ENCODE measurements at places on chromosomes 12 and 14.

DNA sequence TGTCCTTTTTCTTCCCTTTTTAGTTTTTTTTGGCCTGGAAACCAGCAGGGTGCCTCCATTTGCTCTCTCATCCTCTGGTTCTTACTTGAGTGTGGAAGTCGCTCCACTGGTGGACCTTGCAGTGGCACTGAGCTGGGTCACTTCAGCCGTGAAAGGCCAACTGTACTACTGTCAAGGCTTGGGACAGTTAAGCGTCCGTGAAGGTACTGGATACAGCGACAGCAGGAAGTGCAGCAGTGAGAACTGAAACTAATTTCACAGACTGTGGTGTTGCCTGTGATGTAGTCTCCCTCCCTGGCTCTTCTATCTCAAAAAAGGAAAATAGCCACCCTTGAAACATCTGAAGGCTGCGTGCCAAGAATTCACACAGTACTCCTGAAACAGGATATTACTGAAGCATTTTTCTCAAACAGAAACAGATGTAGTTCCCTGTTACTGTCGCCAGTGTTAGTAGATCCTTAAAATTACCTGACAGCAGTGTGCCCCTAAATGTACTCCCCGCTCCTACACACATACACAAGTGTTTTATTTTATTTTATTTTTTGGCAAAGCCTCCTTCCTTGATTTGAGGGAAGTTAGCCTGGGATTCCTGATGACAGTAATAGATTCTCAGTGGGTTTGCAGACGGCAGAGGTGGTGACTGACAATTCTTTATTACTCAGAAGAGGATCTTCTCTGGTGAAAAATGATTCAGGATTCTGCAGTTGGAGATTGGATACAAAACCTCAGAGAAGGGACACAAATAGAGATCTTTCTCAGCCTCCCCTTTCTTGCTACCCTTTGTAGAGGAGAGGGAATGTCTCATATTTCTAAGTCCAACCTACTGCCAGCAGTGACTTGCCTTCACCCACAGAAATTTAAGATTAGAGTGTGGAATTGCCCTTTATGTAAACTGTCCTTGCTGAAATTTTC lies 4.4 kb downstream of the SUSD6 start:
- DNase-seq = no peak
- H3K27ac ChIP-seq = no peak overlapping the region
- no peaks in the 10 kb centered on the region for H3K36me3 ChIP-seq
- H3K4me3 ChIP-seq = no peak overlapping the region
- peaks cover 22% of the 10 kb centered on the region for H3K4me1 ChIP-seq

- peaks cover 15% of the 10 kb centered on the region for H3K4me1 ChIP-seq
- H3K27ac ChIP-seq = no peak overlapping the region
- H3K27me3 ChIP-seq = no peaks in the 10 kb centered on the region
- no peak overlapping the region for H3K4me3 ChIP-seq
Observed at GRCh38 chr12:124080649-124081048, 107.6 kb downstream of the ZNF664 start.

- H3K4me3 ChIP-seq = no peak overlapping the region
- DNase-seq = no peak
- H3K27ac ChIP-seq = no peak overlapping the region
- H3K27me3 ChIP-seq = no peaks in the 10 kb centered on the region
- no peaks in the 10 kb centered on the region for H3K36me3 ChIP-seq
Observed at GRCh38 chr12:30691122-30691879, 4.4 kb downstream of the IPO8 start.

- DNase-seq = no peak
- H3K4me3 ChIP-seq = no peak overlapping the region
- H3K27me3 ChIP-seq = no peaks in the 10 kb centered on the region
- H3K4me1 ChIP-seq = peaks cover 31% of the 10 kb centered on the region
- H3K27ac ChIP-seq = no peak overlapping the region
- H3K36me3 ChIP-seq = no peaks in the 10 kb centered on the region
Observed at GRCh38 chr12:89970722-89971121, 262.1 kb upstream of the ATP2B1 start.

DNA sequence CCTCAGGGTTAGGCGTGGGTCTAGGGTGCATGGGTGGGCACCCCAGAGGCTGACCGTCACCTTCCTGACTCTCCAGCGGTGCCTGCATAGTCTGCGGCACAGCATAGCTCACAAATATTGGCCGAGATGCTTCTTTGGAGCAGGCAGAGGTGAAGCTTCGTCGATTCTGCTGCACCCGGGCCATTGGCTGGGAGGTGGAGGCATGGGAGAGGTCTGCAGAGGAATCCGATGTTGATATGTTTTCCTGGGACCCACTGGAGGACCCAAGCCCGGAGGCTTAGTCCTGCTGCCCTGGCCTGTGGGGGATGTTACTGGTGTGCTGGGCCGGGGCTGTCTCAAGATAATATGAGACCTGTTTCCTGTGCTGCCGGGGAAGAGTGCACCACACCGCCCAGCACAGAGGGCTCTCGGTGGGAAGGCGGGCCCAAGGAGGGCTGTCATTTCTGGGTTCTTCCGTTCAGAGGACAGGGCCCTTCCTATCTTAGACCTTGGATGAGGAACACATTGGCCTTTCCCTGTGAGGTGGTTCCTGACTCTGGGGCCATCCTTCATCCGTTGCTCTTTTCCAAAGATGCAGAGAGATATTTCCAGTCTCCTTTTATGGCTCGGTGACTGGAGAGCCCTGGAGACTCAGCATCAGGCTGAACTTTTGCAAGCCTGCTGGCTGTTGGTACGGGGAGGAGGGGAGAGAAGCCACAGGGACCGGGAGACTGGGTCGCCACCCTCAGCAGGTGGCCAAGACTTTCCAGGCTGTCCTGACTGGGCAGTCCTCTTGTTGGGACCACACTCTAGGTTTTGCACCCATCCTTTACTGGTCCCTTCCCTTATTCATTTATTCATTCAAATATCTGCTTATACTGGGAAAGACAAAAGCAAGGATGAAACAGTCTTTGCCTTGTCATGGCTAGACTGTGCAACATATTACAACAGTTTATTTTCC lies 143.5 kb downstream of the TSPAN9 start:
- no peaks in the 10 kb centered on the region for H3K36me3 ChIP-seq
- H3K27me3 ChIP-seq = no peaks in the 10 kb centered on the region
- no peak overlapping the region for H3K4me3 ChIP-seq
- no peak overlapping the region for H3K27ac ChIP-seq
- no peaks in the 10 kb centered on the region for H3K4me1 ChIP-seq

GRCh38 chr12:56261503-56262232 lies 3.5 kb upstream of the ANKRD52 start:
- no peak overlapping the region for H3K4me3 ChIP-seq
- H3K4me1 ChIP-seq = peaks cover 38% of the 10 kb centered on the region
- peak; percentile 82 for DNase-seq
- no peaks in the 10 kb centered on the region for H3K36me3 ChIP-seq

DNA sequence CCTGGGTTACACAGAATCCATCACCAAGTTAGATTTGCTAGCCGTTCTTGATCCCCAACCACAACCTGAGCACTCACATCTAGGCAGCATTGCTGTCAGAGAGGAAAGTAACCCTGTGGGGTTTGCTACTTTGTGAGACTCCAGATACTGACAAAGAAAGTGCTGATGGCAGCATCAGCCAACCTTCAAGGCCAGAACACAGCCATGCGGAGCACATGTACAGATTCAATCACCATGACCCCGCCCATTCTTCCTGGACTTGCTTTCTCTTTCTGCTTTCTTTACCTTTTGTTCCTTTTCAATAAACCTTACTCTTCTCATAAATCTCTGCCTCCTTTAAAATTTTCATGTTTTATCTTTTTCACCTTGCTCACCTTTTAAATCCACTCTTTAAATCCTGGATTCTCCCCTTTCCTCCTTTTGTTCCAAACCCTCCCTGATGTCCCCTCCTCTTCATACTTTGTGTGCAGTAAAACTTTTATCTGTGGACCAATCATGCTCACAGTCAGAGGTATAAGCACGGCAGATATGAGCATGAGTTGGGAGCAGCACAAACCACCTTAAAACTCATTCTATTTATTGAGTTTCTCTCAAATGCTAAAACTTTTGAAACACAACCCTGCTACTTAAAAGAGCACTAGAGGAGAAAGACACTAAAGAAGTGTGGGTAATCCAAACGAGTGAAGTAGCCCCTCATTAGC lies 21.9 kb upstream of the CERS5 start:
- H3K27me3 ChIP-seq = no peaks in the 10 kb centered on the region
- no peak overlapping the region for H3K27ac ChIP-seq
- no peak overlapping the region for H3K4me3 ChIP-seq
- DNase-seq = no peak
- H3K36me3 ChIP-seq = no peaks in the 10 kb centered on the region

GRCh38 chr12:54294152-54294952 lies 6.5 kb downstream of the NFE2 start:
- H3K27me3 ChIP-seq = no peaks in the 10 kb centered on the region
- 0 out of 2 replicates have a peak, but pooled peaks cover 7% of the 10 kb centered on the region for H3K4me1 ChIP-seq
- peak; percentile 78 for DNase-seq
- H3K4me3 ChIP-seq = no peak overlapping the region
- no peaks in the 10 kb centered on the region for H3K36me3 ChIP-seq

DNA sequence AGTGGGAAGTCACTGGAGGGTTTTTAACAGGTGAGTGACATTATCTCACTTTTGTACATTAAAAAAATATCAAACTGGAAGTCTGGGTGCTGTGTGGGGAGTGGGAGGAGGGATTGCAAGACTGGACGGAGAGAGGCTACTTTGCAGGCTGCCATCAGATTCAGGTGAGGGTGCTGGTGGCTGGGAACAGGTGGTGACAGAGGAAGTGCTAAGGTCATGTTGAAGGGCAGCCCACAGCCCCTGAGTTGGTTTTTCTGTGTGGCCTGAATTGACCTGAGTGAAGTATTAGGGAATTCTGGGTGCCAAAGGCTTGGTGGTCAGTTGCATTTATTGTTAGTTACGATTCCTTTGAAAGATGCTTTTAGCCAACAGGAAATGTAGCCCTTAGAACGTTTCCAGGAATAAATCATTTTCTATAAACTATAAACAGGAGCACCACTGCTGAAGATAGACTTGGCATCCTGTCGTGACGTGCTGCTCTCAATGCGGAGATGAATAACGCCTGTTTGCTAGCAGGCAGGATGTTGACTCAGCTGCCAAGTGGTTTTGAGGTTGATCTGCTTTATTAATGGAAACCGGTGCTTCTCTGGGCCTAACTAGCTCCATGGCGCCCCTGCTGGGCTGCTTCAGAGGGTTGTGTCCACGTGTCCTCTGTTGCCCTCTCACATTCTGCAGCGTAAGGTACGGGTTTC lies 707.5 kb upstream of the TMEM132C start:
- no peaks in the 10 kb centered on the region for H3K27me3 ChIP-seq
- DNase-seq = no peak
- no peaks in the 10 kb centered on the region for H3K36me3 ChIP-seq
- H3K4me3 ChIP-seq = no peak overlapping the region

DNA sequence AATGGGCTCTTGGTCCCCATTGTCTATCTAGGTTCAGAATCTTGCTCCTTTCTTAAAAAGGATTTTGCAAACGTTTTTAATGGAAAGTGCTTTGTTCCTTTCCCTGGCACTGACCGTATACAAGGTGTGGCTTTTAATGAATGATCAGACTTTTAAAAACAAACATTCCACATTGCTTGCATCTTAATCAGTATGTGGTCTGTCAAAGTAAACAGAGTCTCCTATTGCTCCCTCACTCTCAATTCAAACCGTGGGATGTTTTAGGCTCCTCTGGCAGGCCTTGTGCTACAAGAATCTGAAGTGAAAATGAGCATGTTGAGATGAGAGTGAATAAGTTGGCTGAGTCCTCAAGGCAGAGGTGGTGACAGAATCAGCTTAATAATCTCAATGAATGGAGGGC lies 107.0 kb downstream of the VRK1 start:
- H3K4me3 ChIP-seq = no peak overlapping the region
- no peaks in the 10 kb centered on the region for H3K36me3 ChIP-seq
- H3K27me3 ChIP-seq = no peaks in the 10 kb centered on the region
- no peak for DNase-seq
- H3K4me1 ChIP-seq = 0 out of 2 replicates have a peak, but pooled peaks cover 10% of the 10 kb centered on the region

DNA sequence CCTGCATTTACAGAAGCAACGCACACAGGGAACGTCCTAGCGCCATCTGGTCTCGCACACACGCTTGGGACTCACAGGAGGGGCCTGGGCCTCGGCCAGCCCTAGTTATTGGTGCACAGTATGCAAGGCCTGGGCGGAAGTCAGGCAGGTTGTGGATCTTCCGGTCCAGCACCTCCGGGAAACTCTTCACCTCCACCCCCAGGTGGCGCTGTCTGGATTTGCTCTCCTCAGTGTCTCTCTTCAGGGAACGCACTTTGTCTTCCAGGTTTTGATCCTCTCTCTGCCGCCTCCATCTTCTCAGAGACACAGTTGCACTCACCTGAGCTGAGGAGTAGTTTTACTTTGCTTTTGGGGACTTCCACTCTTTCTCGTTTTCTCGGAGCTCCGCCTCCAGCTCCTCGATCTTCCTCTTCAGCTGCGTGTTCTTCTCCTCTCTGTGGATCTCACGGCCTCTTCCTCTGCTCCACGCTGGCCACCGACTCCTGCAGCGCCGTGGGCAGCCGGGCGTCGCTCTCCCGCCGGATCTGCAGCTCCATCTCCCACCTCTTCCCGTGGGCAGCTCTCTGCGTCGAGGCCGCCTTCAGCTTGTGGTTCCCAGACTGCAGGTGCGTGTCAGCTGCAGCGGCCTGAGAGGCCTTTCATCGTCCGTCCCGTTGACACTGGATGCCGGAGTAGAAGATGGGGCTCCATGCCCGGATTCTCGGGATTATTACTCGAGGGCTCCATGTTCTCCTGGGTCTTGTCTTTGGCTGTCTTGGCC lies 933.8 kb downstream of the TMEM121 start:
- no peaks in the 10 kb centered on the region for H3K36me3 ChIP-seq
- H3K27me3 ChIP-seq = no peaks in the 10 kb centered on the region
- H3K4me1 ChIP-seq = no peaks in the 10 kb centered on the region
- peak; percentile 29 for DNase-seq
- H3K27ac ChIP-seq = no peak overlapping the region
- H3K4me3 ChIP-seq = no peak overlapping the region

GRCh38 chr12:15208140-15208539 lies 13.1 kb downstream of the RERG start:
- no peaks in the 10 kb centered on the region for H3K4me1 ChIP-seq
- H3K27me3 ChIP-seq = no peaks in the 10 kb centered on the region
- H3K4me3 ChIP-seq = no peak overlapping the region
- no peaks in the 10 kb centered on the region for H3K36me3 ChIP-seq
- no peak for DNase-seq

GRCh38 chr12:72865921-72866320 lies 593.8 kb downstream of the TRHDE start:
- no peaks in the 10 kb centered on the region for H3K36me3 ChIP-seq
- H3K27ac ChIP-seq = no peak overlapping the region
- H3K4me1 ChIP-seq = no peaks in the 10 kb centered on the region
- H3K4me3 ChIP-seq = no peak overlapping the region
- DNase-seq = no peak

GRCh38 chr14:33808187-33808586 lies 142.7 kb downstream of the EGLN3 start:
- H3K4me1 ChIP-seq = no peaks in the 10 kb centered on the region
- no peaks in the 10 kb centered on the region for H3K27me3 ChIP-seq
- no peaks in the 10 kb centered on the region for H3K36me3 ChIP-seq
- H3K4me3 ChIP-seq = no peak overlapping the region

DNA sequence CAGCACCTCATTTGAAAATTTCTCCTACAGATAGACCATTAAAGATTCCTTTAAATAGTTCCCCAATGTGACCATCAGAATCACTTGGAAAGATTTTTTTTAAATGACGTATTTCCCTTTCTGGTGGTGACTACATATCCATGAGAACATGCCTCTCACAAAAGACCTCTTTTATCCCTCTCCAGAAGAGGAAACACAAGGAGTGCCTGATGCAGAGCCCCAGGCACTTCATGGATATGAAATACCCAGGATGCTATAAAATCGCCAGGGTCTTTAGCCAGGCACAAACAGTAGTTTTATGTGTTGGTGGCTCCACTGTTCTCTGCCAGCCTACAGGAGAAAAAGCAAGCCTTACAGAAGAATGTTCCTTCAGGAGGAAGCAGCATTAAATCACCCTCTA lies 97.1 kb downstream of the ETNK1 start:
- no peak overlapping the region for H3K4me3 ChIP-seq
- DNase-seq = no peak

GRCh38 chr12:59867689-59868088 lies 271.9 kb downstream of the SLC16A7 start:
- peaks cover 17% of the 10 kb centered on the region for H3K4me1 ChIP-seq
- H3K36me3 ChIP-seq = no peaks in the 10 kb centered on the region
- H3K27ac ChIP-seq = no peak overlapping the region
- DNase-seq = no peak
